Umbilical cord (tissue), 2 donors: ENCODE measurements at places on chromosomes 1 and 21.

DNA sequence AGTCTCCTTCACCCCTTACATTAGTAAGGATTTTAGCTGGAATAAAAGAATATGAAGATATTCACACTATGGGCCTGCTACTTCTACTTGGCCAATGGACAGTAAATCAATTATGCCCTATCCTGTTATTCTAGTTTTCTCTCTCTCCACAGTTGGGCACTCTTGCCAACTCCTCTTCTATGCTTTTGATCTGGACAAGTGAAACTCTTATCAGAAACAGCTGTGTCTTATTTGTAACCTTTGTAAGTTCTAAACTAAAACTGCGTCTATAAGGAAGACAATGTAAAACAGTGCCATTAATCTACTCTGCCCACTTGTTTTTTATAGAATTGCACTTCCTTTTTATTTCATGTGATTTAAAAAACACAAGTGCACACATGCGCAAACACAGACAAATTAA is 244.0 kb upstream of the DMRTA2 start:
- DNase-seq: no peak

- no peak for DNase-seq
Measured at GRCh38 chr1:201606623-201607022, 67.7 kb downstream of the NAV1 start.

- no peak for DNase-seq
Measured at GRCh38 chr1:221858818-221859611, 117.1 kb upstream of the DUSP10 start.

- DNase-seq: no peak
Measured at GRCh38 chr1:29172415-29172939, 9.2 kb downstream of the SRSF4 start.
